NCI-H1930 (cell line): ENCODE measurements at places on chromosomes 13 and 19.

DNA sequence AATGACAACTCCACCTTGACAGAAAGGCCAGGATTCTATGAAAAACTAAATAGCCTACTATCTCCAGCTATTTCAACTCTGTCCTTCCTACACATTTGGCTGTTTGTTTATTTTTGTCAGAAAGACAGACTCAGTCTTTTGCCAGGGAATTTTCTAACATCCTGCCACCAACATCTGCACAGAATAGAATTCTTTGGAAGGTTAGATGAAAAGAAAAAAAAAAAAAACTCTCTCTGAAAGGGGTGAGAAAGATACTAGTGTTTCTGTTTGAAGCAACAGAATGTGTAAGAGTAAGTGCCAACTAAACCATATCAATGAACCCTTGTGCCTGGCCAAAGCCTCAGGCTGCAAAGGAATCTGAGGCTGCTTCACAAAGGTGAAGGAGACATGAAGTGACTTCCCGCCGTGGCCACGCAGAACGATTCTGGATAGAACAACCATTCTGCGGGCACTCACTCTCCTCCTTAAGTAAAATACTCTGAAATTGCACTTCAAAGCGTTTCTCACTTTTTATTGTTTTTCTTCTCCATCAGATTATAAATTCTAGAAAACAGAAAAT is 498.2 kb downstream of the IRS2 start:
- DNase-seq, result no peak

DNA sequence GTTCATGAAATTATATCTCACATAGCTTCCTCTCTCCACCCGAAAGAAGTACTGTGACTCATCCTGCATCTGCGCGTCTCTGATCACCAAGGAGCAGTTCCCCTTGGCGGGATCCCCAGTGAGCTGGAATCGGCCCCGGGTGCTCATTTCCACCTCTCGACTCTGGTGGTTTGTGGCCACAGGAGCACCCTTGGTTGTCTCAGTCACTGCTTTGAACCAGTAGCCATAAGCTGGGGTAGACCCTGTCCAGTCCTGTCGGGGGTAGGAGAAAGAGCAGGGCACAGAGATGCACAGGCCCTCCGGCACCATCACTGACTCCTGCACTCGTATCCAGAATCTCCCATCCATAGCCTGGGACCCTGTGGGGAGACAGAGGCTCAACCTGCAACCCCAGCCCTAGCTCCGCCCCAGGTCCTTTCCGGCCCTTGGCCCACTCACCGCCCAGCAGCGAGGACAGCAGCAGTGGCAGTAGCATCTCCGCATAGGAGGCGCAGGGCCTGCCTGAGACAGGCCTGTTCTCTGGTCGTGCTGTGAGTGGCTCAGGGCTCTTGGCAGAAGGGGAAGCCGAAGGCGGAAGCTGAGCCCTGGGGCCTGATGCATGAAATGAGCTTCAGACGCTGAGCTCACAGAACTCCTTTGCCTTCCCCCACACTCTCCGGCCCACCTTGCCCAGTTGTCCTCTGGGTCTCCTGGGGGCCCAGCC is at the start of gene SIGLEC10:
Gene SIGLEC10, minus strand, starts transcription at position 536 of the 703 bp plus-strand sequence. Its CDS starts 61 bp downstream, at position 475.
- no peak for DNase-seq

GRCh38 chr19:34188408-34188807 is 16.1 kb downstream of the LSM14A start:
- DNase-seq, result no peak

GRCh38 chr19:29690842-29691241 is 24.2 kb downstream of the C19orf12 start:
- peak; percentile 29 for DNase-seq

DNA sequence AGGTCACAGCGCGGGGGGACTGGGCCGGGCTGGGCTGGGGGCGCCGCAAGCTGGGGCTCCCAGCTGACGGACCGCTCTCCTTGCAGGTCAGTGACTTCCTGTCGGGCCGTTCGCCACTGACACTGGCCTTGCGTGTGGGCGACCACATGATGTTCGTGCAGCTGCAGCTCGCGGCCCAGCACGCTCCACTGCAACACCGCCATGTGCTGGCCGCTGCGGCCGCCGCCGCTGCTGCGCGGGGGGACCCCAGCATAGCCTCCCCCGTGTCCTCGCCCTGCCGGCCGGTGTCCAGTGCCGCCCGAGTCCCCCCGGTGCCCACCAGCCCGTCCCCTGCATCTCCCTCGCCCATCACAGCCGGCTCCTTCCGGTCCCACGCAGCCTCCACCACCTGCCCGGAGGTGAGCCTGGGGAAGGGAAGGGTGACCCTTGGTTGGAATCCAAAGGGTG is 5.7 kb downstream of the MIDN start:
- DNase-seq, result no peak

- peak; percentile 99 for DNase-seq
Observed at GRCh38 chr13:72781451-72782439, at the start of the genes DIS3 and PIBF1. DIS3 (minus strand) TSS chr13:72781900; CDS start chr13:72781832, 68 bp downstream. PIBF1 (plus strand) TSS chr13:72782133; CDS start chr13:72783470, 1,337 bp downstream.

DNA sequence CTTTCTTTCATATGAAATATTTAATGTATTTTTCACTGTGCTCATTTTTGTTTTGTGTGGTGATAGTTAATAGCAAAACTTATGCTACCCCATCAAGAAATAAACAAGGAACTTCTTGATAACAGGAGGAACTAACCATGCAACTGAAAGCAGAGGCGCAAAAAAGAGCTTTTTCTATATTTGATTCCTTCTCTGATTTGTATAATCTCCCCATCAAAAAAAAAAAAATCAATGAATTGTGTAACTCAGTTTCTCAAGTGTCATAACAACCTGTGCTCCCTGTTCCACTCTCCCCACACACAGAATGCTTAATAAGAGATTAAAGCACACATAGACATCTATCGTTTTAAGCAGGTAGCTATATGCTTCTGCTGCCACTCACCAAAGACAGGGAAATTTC is 67.3 kb upstream of the MED4 start:
- DNase-seq, result no peak
